T47D (cell line): ENCODE measurements at places on chromosomes 16 and 17.

DNA sequence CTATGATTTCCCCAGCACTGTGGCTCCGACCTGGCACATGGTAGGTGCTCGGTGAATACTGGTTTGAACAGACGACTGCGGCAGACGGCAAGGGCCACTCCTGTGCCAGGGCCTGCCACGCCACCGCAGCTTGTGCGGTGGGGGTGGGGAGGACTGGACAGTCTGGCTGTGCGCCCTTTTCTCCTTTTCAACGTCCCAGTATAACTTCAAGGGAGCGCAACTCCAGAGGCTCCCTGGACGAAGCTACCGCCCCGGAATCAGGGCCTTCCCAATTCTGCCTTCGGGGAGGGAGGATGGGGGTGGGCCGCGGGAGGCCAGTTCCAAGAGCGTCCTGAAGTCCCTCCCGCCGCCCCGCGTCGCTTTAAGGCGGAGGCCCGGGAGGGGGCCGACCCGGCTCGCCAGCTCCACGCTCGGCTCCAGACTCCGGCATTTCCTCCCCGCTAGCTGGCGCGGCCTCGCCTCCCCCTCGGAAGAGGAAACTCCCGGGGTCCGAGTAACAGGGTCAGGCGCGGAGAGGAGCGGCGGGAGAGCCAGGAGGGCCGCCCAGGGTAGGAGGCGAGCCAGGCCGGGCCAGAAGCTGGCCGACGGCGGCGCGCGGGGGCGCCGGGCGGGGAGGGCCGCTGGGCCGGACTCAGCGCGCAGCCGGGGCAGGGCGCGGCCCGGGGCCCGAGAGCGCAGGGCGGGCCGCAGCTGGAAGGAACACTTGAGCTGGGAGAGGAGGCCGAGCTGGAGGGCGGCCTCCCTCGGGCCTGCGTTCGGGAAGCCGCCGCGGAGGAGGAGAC is at the start of gene ITPRIPL2:
Gene ITPRIPL2 (plus strand): TSS at position 388 of the 782 bp plus-strand sequence. CDS start 498 bp downstream, outside the sequence.
- DNase-seq, result peak; percentile 98

- peak; percentile 86 for DNase-seq
Observed at GRCh38 chr17:40345161-40345993, 19.2 kb downstream of the GJD3 start.

DNA sequence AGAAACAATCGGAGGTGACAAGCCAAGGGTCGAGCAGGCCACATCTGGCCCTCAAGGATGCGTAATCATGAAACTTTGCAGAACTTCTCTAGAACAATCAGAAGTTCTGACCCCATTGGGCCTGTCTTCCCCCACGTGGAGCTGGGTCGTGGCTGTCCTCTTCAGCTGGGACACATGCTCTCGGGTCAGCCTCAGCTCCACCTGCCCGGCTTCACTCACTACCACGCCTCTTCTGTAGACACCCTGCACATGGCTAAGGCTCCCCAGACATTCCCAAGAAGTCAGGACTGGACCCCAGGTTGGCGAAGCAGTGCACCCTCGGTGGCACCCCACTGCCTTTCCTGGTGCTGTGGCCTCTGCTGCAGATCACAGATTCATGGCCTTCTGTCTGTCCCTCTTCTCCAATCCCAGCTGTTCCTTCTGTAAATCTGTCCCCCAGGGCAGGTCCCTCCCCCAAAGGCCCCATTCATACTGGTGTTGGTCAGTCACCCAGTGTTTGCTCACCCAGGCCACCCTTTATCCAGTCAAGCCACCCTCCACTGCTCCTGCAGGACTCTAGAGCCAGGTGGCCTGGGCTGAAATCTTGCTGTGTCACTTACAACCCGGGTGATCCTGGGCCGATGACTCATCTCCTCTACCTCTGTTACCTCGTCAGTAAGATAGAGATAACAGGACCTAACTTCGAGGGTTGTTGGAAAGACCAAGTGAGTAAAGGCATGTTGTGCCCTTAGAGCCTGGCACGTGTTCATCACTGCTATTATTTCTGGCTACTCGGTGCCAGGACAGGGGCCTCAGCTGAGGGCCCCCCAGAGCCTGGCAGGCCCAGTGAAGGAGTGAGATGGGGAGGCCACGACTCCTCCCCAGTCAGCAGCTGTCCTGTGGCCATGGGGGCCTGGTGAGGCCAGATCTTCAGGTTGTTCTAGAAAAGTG is 1.4 kb upstream of the SLC5A11 start:
- no peak for DNase-seq

- DNase-seq, result no peak
Observed at GRCh38 chr17:37741341-37742115, 3.3 kb downstream of the HNF1B start.
